ENCODE measurements at places on chromosomes 5 and 9.
A peak's percentile ranks its signal among the peaks of the same experiment; 100 is the strongest.

- no peak for DNase-seq
These were observed 69.3 kb downstream of the TLE4 start for GRCh38 chr9:79641070-79641469.

- no peak for DNase-seq
These were observed 8.5 kb downstream of the FOCAD start for GRCh38 chr9:20692554-20692953.

DNA sequence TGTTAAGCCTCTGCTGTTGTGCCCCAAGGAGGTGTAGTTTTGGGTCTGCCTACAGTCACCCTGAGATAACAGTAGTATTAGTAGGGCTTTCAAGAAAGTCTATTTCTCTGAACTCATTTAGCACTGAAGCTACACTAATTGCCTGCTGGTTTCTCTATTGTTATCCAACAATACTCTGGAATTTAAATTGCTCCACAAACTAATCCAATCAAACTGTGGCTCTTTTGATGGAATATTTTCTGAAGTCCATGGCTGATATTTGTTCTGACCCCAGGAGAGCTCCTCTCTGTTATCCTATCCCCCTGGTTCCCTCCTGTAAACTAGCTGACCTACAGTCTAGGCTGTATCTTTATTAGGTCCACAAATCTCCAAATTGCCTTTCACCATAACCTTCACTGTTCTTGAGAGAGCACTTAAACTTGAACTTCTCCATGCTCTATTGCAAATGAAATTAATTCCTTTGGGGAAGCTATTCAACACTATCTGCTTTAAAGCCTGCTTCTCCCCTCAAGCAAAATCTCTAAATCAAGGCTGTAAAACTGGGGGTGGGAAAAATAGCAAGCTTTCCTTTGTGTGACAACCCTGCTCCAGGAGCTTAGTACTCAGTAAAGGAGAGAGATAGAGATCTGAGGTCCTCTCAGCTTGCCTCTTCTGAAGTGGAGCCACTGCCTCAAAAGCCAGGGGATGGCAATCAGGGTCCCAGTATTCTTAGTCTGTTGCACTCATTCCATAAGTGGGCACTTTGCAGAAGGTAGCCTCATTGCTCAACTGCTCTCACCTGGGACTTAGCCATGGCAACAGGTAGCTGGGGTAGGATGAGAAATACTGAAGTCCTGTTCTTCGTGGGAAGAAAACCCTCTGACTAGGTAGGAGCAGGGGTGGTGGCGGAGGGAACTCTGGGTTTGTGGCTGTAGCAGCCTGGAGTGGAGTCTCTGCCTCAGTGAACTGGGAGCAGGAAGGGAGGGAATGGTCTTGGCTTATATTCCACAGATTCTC, 110.9 kb downstream of the MACIR start:
- DNase-seq: no peak

GRCh38 chr5:73638344-73639095, 12.5 kb downstream of the ARHGEF28 start:
- DNase-seq: no peak

DNA sequence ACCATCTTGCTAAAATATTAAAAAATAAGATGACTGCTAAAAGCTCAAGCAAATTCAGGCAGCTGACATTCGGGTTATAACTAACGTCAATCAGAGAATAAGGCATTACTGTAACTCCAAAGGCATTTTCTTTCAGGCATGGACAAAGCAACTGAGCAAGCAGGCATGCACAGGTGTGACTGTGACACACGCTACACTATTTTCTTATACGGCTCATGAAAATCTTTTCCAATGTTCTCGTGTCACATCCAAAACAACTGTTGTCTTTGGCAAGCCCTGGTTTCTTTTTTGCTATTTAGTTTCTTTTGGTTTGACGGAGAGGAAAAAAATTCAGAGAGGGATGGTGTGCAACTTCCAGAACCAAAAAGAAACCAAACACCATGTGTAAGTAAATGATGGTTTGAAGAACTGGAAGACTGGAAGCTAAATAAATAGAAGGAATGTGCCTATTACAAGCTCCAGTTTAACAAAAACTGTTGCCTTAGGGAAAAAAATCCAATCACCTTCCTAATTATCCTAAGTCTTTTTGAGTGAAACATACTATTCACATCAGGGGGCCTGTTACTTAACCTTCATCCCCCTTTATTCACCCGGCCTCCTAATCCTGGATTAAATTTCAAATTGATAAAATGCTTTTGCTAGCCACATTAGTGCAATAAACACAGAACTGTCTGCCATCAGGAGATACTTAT, 277.6 kb downstream of the PSAT1 start:
- DNase-seq: no peak

GRCh38 chr5:66602621-66603020, 6.4 kb downstream of the MAST4 start:
- DNase-seq: no peak

DNA sequence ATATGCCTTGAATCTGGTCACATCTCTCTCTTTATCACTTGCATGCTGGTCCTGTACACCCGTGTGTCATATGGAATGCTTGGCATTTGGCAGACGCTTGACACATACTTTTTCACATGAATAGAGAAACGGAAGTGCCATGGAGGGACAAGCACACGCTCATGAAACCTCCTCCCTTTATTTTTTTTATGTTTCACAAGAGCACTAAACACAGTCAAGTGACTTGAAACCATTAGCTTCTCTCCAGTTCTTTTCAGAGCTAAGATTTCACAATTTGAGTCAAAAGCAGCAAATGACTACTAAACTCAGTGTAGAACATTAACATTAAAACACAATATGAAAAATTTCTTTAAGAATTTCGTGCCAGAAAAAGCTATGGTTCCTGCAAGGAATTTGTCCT, 151.1 kb downstream of the DOCK2 start:
- no peak for DNase-seq

DNA sequence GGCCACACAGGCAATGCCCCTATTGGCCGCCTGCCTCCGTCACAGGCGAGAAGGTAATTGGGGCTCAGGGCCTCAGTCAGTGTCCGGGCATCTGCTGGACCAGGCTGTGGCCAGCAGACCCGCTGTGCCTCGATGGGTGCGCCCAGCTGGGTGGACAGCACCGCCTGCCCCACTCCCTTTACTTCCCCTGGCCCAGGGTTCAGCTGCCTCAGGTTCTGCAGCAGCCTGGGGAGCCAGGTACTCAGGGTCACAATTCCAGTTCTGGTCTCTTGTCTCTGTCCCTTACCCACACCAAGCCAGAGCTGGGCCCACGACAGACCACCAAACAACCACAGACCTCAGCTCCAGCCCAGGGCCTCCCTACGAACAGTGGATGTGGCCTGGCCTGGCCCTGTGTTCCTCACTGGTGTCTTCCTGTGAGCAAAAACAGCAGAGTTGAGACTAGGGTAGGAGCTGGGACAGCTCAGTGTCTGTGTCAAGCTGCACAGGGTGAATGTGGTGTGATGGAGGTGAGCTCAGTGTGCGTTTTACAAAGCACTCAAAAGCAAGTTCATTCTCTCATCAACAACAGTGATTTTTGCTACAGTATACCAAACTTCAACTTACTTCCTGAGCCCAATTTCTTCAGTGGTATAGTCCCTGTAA, 33.4 kb upstream of the SUSD3 start:
- DNase-seq: no peak

- DNase-seq: no peak
These were observed 23.1 kb downstream of the JAKMIP2 start for GRCh38 chr5:147759441-147759840.

- DNase-seq: peak; percentile 22
These were observed 129.6 kb upstream of the HMHB1 start for GRCh38 chr5:143682246-143682905.

DNA sequence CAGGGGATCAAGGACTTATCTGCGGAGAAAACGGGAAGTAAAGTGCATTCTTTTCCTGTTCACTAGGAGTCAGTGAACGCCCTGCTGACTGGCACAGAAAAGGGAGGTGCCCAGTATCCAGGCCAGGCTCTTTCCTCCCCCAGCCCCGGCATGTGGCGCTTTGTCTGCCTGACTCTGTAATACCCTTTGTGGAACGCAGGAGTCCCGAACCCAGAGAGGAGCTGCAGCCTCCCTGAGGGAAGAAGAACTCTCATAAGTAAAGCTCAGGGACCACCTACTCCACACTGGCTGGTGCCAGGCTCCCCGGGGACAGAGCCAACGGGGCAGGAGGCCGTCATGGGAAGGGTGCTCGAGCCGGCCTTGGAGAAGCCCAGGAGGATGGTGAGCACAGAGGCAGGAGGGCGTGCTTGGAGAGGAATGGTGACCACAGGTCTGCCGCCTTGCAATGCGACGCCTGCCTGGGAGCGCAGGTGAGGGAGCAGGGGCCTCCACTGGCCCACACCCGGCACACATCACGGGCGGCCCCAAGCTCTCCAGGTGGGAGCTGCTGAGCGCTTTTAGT, 31.5 kb downstream of the VAV2 start:
- peak; percentile 62 for DNase-seq

DNA sequence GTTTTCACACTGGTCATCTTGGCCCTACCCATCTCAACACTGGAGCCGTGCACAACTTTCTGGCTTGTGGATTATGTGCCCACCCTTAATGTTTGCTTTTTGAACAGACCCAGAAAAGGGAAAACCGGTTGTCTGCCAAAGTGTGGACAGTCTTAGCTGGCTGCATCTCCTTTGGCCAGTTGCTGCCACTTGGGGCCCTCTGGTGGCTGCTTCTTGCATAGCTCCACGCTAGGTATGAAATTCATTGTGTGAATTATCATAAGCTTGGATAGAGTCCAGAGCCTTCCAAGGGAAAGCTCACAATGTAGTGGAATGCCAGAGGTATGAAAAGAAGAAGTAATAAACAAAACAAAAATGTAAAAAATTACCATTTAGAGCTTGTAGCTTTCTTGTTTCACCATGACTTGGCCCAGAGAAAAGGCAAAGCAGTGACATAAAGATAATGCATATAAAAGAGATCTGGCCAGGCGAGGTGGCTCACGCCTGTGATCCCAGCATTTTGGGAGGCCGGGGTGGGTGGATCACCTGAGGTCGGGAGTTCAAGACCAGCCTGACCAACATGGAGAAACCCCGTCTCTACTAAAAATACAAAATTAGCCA, 12.5 kb upstream of the SLC36A3 start:
- peak; percentile 62 for DNase-seq

DNA sequence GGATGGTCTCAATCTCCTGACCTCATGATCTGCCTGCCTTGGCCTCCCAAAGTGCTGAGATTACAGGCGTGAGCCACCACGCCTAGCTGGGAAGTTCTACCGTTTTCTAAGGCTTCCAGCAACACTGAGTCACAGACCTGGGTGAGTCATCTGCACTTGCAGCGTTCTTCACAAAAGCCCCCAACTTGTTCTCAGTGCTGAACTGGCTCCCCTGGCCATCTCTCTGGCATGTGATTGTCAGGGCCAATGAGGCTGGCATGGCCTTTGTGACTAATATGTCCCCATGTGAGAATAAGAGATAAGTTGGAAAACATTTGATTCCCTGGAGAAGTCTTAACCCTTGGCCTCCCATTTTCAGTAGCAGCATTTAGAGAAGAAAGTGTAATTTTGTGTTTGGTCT, 124.4 kb downstream of the WDR41 start:
- DNase-seq: no peak

GRCh38 chr9:7147121-7148090, 389.6 kb downstream of the KDM4C start:
- DNase-seq: no peak

- DNase-seq: no peak
These were observed 219.7 kb downstream of the TRPM3 start for GRCh38 chr9:70901746-70902145.

DNA sequence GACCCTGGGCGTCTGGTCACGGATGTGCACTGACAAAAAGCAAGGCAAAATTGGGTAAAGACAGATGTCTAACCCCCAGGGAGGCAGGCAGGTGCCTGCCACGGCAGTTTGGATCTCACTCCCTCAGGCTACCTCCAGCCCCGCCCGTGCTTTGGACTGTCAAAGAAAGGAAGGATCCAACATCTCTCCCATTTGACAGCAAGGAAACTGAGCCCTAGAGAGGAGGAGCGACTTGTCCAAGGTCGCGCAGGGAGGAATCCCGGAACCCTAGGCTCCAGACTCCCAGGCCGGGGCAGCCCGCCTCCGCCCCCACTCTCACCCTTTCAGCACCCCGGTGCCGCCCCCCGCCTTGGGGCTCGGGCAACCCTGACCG, 376 bp downstream of the GOLGA1 start:
- DNase-seq: no peak

- no peak for DNase-seq
These were observed 98.4 kb downstream of the FBXO38 start for GRCh38 chr5:148482196-148482595.

DNA sequence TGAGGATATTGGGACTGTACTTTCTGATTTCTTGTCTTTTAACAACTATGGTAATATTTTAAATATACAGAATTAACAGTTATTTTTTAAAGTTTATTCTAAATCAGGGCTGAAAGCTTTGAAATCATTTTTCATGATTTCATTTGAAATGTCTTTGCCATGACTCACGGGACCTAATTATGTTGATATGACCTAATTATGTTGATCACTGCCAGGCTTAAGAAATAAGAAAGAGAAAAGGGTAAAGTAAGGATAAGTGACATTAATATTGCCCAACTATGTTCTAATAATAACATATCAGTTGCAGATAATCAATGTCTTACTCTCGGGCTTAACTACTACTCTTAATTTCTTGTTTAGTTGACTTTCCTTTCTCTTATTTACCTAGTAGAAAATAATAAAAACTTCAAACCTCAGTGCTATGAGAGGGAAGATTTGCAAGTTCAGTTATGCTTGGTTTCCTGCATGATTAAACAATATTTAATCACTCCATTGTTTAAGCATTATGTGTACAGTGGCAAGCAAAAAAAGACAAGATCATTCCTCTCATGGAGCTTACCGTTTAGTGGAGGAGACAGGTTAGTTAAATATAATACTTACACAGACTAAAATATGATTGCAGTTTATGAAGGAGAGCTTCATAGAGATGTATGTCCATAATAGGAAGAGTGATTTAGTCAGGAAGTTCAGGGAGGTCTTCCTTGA, 67.0 kb upstream of the EIF4EBP3 start:
- no peak for DNase-seq

GRCh38 chr5:133552925-133553525, 59.3 kb downstream of the FSTL4 start:
- peak; percentile 76 for DNase-seq

GRCh38 chr9:131587906-131588305, 42.6 kb downstream of the PRRT1B start:
- no peak for DNase-seq

- DNase-seq: no peak
These were observed 3.6 kb upstream of the OTP start for GRCh38 chr5:77641963-77642737.

GRCh38 chr9:124390794-124391658, 24.2 kb downstream of the PSMB7 start:
- no peak for DNase-seq

All from D341Med (cell line).